ENCODE measurements at places on chromosomes 6 and 20.

GRCh38 chr6:138285800-138286199, 67.5 kb upstream of the PBOV1 start:
- no peak for DNase-seq

DNA sequence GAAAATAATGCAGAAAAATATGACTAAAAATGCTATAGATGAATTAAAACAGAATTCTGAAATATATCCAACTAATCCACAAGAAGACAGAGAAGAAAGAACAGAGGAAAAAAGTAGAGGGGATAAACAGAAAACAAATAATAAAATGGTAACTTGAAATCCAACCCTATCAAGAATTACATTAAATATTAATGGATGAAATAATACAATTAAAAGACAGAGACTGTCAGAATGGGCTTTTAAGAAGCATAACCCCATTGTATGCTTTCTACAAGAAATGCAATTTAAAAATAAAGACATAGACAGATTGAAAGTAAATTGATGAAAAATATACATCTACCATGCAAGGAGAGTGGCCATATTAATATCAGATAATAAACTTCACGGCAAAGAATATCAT, 15.4 kb downstream of the NHLRC1 start:
- DNase-seq: no peak

DNA sequence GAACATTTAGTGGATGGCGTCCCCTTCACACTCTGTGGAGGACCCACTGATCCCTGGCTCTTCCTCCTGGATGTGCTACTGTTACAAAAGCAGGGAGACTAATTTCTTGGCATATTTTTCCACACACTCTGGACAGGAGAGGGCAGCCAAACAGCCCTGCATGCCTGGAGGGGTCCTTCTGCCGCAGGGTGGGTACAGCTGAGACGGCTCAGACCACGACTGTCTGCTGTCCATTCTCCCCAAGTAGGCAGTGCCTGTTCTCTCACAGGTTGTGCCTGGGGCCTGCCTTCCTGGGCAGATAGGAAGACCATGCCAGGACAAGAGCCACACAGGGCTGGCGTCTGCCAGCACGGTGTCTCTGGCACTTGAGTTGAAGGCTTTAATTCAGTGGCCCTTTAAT, 260.1 kb downstream of the FOXC1 start:
- DNase-seq: no peak

GRCh38 chr6:150686566-150686965, 86.9 kb downstream of the PLEKHG1 start:
- no peak for DNase-seq

DNA sequence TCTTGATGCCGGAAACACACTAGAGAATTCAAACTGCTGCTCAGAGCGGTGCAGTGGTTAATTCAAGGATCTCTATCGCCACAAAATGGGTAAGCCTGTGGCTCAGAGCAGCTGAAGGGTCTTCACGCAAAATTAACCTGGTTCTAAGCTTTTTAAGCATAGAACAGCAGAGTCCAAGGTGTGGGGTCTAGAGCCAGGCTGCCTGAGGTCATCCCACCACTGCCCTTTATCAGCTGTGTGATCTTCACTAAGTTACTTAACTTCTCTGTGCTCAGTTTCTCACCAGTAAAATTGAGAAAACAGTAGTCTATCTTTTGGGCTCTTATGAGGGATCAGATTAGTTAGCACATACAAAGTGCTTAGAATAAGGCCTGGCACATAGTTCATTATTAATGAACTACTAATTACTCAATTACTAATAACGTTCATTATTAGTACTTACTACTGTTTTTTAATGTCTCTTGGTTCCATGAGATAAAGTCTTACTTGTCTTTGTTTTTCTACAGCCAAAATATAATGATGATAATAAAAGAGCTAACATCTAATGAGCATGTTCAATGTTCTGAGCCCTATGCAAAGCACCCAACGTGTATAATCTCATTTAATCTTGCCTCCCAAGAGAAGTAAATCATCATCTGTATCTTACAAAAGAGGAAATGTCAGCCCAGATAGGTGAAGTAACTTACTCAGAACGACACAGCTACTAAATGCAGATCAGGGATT, 92.9 kb downstream of the NFATC2 start:
- DNase-seq: no peak

GRCh38 chr6:132364306-132365074, 36.8 kb downstream of the MOXD1 start:
- DNase-seq: no peak

DNA sequence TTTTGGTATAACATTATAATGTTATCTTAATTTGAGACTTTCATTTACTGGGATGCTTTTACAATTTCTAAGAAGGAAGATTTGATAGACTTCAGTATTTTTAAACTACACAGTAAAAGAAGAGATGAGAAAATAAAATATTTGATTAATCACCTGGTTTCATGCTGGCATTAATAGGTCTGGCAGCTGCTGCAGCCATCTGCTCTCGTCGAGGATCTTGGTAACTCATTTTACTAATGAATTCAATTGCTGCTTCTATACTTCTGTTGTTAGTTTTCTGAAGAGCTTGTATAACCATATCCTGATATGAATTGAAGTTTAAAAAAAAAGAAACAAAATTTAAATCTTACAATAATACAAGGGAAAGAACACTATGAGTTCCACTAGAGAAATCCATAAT, 23.0 kb downstream of the LATS1 start:
- DNase-seq: no peak

DNA sequence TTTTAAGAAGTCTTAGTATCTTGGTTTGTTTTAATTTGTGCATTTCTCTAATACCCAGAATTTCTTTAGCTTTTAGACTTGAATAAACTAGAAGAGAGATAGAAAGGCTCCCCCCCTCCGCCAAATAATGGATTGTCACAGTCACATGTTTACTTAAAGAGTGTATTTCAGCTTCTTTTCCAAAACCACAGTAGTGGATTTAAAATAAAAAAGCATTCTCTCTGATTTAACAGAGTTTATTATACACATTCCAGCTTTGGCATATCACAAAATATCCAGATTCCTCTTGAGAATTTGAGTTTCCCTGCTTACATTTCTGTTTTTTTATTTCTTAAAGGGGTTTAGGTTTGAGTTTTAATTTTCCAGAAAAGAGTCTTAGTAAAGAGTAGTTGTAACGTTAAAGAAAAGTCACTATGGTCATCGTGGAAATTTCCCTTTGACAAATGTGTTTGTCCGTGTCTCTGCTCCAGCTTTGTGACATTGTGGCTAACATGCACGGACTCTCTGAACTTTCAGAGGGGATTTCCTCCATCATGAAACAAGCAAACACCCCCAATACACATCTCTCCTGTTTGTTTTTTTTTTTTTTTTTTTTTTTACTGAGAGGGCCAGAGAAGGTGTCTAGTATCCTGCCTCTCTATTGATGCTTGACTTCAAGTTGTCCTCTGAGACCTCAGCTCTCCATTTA, 113.5 kb upstream of the SUPT3H start:
- no peak for DNase-seq

DNA sequence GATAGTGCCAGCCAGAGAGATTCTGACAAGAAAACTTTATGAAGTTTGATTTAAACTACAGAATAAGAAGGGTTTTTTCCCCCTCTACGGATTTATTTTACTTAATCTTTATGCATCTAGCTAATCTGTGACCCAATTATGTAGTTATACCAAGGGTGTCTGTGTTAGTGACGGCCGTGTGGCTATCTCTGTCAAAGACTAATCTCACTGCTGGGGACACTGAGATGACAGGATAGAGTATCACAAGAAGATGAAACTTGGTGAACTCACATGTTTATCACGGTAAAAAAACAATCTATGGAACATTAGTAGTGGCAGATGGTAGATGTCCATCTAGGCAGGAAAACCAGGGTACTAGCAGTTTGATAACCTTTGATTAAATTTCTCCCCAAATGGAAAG, 149.7 kb downstream of the AHI1 start:
- no peak for DNase-seq

DNA sequence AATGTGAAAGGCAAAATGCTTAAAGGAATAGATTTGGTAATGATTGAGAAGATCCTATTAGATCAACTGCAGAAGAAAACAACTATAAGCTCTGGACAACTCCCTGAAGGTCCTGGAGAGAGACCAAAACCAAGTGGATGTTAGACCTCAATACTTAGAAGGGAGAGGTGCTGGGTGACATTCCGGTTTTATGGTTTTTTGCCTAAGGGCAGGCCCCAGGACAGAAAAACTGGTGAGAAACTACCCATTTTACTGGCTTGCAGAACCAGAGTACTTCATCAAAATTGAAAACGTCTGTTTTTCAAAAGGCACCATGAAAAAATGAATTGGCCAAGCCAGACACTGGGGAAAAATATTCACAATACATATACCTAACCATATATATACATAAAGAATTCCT, 26.3 kb downstream of the SAMHD1 start:
- DNase-seq: no peak

DNA sequence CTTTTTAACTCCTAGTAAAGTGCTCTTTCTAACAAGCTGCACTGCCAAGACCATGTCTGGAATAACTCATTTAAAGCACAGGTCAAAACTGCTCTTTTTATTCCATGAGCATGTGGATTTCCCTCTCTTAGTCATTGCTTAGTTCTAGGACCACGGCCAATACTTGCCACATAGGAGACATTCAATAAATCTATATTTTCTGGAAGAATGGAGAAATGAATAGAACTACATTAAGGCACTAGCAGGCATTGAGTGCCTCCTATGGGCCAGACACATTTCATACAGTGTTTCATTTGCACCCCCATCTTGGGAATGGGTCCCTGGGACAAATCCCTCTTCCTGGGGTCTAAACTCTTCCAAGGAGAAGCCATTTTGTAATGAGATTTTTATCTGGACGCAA, 552.8 kb upstream of the CITED2 start:
- DNase-seq: no peak

DNA sequence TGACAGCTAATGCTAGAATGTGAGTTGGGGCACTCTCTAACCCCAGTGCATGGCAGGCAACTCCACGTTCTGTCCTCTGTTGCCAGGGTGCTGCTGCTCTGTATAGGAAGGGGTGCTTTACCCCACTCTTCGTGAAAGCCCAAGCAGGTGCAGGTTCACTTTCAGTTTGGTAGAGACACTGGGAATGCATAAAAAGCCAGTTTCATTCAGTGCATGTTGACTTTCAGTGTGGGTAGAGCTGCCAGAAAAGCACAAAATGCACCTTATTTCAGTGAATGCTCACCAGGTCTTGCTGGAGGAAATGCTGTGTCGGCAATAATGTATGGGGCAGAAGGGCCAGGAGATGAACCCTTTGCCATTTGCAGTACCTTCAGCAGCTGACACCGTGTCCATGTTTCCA, 62.1 kb upstream of the ADGRB3 start:
- no peak for DNase-seq

DNA sequence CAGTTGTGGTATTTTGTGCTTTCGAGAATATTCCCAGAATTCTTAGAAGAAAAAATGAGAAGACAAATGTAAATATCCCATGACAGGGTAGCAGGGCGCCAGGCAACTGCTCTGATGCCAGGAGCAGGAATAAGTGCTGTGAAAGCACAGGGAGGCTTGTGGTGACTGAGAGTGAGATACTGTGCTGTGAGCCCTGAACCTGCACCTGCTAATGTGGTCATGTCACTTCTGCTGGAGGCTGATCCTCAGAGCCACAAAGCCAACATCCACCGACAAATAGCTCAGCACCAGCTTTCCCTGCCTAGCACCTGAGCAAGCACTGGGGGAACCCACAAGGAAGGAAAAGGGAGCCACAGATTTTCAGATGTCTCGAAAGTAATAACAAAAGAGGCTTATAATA, 368.6 kb upstream of the CDH4 start:
- DNase-seq: no peak

- no peak for DNase-seq
These were observed 712.4 kb downstream of the EPHA7 start for GRCh38 chr6:92706976-92707375.

DNA sequence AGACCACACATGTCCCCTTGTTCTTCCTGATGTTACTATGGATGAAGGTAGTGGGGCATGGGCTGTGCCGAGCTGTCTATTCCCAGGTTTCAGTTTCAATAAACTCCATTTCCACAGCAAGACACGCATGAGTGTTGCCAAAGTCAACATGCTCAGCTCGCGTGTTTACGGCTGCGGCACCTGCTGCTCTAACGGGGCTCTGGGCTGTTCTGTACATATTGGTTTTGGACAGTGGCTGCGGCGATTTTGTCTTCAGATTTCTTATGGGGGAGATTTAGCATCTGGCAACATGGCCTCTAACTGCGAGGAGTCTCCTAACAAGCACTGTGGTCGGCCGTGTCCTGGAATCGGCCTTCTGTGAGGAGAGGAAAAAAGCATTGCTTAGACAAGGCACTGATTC, 58.6 kb downstream of the TMEM242 start:
- no peak for DNase-seq

- DNase-seq: no peak
These were observed 664.8 kb upstream of the GJE1 start for GRCh38 chr6:141467881-141468280.
